ENCODE measurements at places on chromosomes 2 and 18. TPM values are rescaled to one million over a fixed set of nuclear protein-coding genes. Genes with fewer than 3 reads are reported as not detected.
A peak's percentile ranks its signal among the peaks of the same experiment; 100 is the strongest.

The CLHC1 gene
- not detected for polyA plus RNA-seq

The CREG2 gene
- not detected for polyA plus RNA-seq

GRCh38 chr18:6546229-6546628, 131.5 kb upstream of the L3MBTL4 start:
- no peaks in the 10 kb centered on the region for H3K4me1 ChIP-seq
- no peak overlapping the region for H3K4me3 ChIP-seq
- DNase-seq: no peak
- no peaks in the 10 kb centered on the region for H3K27me3 ChIP-seq
- H3K27ac ChIP-seq: no peak overlapping the region

DNA sequence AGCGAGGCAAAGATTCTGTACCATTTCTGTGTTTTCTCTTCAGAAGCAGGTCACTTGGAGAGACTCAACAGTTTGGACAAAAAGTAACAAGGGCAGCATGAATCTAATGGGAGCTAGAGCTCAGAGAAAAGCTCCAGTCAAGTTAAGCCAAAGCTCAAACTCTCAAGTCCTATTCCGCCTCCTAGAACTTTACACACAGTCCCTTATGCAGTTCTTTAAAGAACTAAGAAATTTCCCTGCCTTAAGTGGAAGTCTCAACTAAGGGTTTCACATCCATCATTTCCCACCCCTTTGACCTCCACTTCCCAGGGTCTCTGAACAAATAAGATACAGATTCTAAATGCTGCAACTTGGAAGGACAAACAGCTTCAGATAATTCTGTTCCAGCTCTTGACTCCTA, 121.3 kb upstream of the RNU4ATAC start:
- H3K27me3 ChIP-seq: no peaks in the 10 kb centered on the region
- no peak overlapping the region for H3K4me3 ChIP-seq
- no peaks in the 10 kb centered on the region for H3K4me1 ChIP-seq
- no peak for DNase-seq
- peaks cover 22% of the 10 kb centered on the region for H3K36me3 ChIP-seq
- H3K27ac ChIP-seq: no peak overlapping the region

The OTOS gene
- polyA plus RNA-seq: not detected

The LANCL1 gene
- 18.3 TPM for polyA plus RNA-seq

The SRBD1 gene
- polyA plus RNA-seq: 14.3 TPM

DNA sequence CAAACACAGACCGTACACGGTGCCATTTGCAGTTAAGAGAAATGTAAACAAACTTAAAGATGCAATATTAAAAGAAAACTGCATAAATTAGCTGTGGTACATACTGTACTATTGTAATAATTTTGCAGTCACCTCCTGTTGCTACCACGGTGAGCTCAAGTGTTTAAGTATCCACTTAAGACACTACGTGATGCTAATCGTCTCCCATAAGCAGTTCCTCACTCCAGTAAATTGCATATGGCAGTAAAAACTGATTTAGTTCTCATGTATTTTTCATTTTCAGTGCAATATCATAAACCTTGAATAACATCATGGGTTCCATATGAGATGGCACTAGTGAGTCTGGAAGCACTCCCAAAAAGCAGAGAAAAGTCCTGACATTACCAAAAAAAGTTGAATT, 14.4 kb downstream of the CLEC4F start:
- H3K27ac ChIP-seq: no peak overlapping the region
- H3K27me3 ChIP-seq: peaks cover 15% of the 10 kb centered on the region
- H3K4me3 ChIP-seq: no peak overlapping the region
- no peaks in the 10 kb centered on the region for H3K36me3 ChIP-seq
- H3K4me1 ChIP-seq: no peaks in the 10 kb centered on the region

GRCh38 chr18:75496151-75496550, 68.6 kb upstream of the SMIM21 start:
- no peak overlapping the region for H3K27ac ChIP-seq
- H3K36me3 ChIP-seq: no peaks in the 10 kb centered on the region
- peaks cover 16% of the 10 kb centered on the region for H3K27me3 ChIP-seq

DNA sequence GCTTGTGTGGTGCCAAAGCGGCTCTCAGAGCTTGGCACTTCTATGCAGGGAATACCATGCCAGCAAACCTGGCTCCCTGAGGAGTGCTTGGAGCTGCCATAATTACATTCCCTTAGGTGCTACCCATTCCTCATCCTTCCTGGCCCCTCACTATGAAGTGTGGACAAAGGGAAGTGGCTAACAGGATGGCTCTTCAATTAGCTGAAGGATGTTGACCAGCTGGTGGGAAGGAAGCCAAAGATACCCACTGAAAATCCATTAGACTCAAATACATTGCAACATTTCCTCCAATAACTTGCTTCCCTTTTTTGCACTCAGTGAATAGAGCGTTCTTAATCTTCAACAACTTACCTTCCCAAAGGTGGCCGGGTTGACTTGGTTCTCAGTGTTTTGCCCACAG, 8.5 kb downstream of the RFX8 start:
- H3K36me3 ChIP-seq: no peaks in the 10 kb centered on the region
- H3K4me3 ChIP-seq: no peak overlapping the region
- peaks cover 19% of the 10 kb centered on the region for H3K4me1 ChIP-seq
- H3K27me3 ChIP-seq: peaks cover 17% of the 10 kb centered on the region
- H3K27ac ChIP-seq: no peak overlapping the region

DNA sequence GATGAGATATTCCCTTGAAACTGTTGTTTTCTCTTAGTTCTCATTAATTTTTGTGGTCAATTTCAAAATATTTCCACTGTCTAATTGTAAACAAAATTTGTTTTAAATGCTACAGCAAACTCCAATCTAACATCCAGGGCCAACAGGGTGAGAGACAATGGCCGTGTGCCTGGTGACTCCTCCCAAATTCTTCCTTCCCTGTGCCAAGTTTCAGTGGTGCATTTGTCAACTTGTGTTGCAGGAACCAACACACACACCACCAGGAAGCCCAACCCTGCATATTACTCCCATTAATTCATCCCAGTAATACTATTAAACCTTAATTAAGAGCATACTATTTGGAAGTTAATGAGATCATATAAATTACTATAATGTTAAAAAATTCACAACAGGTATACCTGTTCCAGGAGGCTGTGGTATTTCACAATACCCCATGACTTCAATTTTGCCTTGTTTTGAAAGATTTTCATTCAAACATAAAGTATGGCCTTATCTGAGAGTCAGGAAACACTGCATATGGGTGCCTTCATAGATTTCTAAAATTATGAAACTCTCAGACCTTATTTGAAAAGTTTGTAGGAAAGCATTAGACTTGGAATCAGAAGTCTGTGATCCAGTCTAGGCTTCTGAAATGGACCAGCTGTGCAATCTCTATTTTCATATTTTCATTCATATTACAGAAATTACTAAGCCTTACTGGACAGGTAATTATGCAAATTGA, 1.1 kb downstream of the SERPINB2 start:
- no peak overlapping the region for H3K4me3 ChIP-seq
- peak overlapping the region; percentile 30 for H3K27ac ChIP-seq
- DNase-seq: no peak
- no peaks in the 10 kb centered on the region for H3K4me1 ChIP-seq
- H3K36me3 ChIP-seq: no peaks in the 10 kb centered on the region

The MALL gene
- not detected for polyA plus RNA-seq

- no peak overlapping the region for H3K27ac ChIP-seq
- peaks cover 16% of the 10 kb centered on the region for H3K4me1 ChIP-seq
- no peak for DNase-seq
- no peaks in the 10 kb centered on the region for H3K27me3 ChIP-seq
- H3K4me3 ChIP-seq: peak overlapping the region; percentile 76
These were observed 15.9 kb upstream of the HAAO start for GRCh38 chr2:42808301-42808700.

GRCh38 chr2:197464175-197464574, 10.8 kb downstream of the COQ10B start:
- no peaks in the 10 kb centered on the region for H3K27me3 ChIP-seq
- DNase-seq: no peak
- peaks cover 8% of the 10 kb centered on the region for H3K36me3 ChIP-seq
- peaks cover 2% of the 10 kb centered on the region for H3K4me1 ChIP-seq
- no peak overlapping the region for H3K4me3 ChIP-seq
- H3K27ac ChIP-seq: no peak overlapping the region

DNA sequence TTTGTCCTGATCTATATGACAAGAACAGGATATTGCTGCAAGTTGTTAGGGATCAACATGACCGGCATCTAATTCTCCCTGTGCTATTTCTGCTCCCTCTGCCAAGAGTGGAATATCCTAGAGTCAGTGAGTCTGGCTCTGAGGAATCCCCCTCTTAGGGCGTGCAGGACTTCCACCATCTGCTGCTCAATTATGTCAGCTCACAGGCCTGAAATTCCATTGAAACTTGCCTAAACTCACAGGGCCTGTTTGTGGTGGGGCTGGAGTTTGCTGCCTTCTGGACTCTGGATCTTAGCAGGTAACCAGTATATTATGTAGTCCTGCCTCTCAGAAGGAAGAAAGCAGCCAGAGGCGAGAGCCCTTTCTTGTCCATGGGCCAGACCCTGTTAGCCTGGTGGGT, 323.0 kb downstream of the TSN start:
- DNase-seq: no peak
- no peak overlapping the region for H3K27ac ChIP-seq
- no peaks in the 10 kb centered on the region for H3K36me3 ChIP-seq
- no peak overlapping the region for H3K4me3 ChIP-seq

DNA sequence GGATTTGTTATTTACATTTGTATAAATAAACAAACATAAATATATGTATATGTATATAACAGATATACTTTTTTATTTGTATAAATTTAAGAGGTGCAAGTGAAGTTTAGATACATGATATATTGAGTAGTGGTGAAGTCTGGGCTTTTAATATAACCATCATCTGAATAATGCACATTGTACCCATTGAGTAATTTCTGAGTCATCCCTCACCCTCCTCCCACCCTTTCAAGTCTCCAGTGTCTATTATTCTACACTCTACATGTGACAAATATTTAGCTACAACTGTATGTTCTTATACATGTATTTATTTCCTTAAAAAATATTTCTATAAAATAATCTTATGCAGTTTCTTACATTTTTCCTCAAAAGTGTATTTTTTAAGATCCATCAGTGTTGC, 358.7 kb upstream of the TFPI start:
- no peaks in the 10 kb centered on the region for H3K36me3 ChIP-seq
- no peak overlapping the region for H3K27ac ChIP-seq
- H3K4me1 ChIP-seq: no peaks in the 10 kb centered on the region
- no peak for DNase-seq
- H3K4me3 ChIP-seq: no peak overlapping the region

DNA sequence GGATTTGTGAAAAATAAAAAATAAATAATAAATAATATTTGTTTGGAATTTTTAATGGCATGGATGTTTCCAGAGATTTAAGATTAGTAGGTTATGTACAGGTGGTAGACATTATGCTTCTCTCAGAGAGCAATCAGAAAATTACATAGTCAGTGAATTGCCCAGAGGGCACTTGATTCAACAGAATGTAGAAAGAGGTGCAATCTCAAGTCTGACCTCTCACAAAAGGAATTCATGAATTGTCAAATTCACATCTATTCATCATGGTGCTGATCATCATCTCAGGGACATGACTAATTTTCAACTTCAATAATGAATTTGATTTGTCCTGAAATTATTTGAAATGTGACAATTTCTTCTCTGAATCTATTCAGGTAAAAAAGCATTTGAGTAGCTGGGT, 172.5 kb downstream of the PDE11A start:
- H3K4me3 ChIP-seq: no peak overlapping the region
- no peaks in the 10 kb centered on the region for H3K4me1 ChIP-seq
- no peak overlapping the region for H3K27ac ChIP-seq
- DNase-seq: no peak

DNA sequence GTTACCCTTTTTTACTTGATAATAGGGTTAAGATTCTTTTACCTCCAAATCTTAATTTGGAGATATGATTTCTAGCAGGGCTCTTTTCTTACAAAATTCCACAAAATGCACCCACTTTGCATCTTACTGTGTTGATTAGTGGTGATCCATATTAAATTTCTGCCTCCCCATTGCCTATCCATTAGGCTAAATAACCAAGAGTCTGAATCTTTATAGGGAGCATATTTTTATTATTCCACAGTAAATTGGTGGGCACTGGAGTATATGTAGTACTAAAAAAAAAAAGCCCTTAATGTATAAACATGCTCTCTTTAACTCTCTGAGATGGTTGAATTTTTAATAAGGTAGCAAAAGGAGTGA, 8.1 kb upstream of the TXNDC2 start:
- H3K27me3 ChIP-seq: peaks cover 9% of the 10 kb centered on the region
- H3K27ac ChIP-seq: no peak overlapping the region

GRCh38 chr2:52916981-52917380, 850.6 kb upstream of the CHAC2 start:
- no peak for DNase-seq
- H3K27ac ChIP-seq: no peak overlapping the region
- no peaks in the 10 kb centered on the region for H3K27me3 ChIP-seq
- H3K36me3 ChIP-seq: no peaks in the 10 kb centered on the region
- H3K4me1 ChIP-seq: no peaks in the 10 kb centered on the region

The COL3A1 gene
- not detected for polyA plus RNA-seq

The TOGARAM2 gene
- not detected for polyA plus RNA-seq

DNA sequence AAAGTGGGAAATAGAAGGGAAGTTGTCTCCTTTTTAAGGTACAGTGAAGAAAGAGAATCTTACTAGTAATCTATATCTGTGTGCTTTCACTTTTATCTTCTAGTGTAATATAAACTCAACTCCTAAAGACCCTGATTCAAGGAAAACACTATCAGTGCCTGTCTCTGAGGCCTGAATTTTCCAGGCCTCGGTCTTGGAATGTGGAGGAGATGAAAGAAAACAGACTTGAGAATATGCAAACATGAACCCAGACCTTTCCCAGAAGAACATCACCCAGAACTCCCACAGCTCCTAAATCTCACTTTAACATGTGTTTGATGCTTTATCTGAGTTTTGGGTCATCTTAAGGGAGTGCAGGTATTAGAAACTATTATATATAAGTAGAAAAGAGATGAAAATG, 51.8 kb downstream of the EPB41L5 start:
- no peak overlapping the region for H3K27ac ChIP-seq
- no peaks in the 10 kb centered on the region for H3K27me3 ChIP-seq
- peaks cover 6% of the 10 kb centered on the region for H3K36me3 ChIP-seq
- no peak overlapping the region for H3K4me3 ChIP-seq
- DNase-seq: no peak

GRCh38 chr2:3005859-3006501, 371.6 kb downstream of the EIPR1 start:
- H3K4me3 ChIP-seq: no peak overlapping the region
- peaks cover 12% of the 10 kb centered on the region for H3K4me1 ChIP-seq

- no peak overlapping the region for H3K4me3 ChIP-seq
- DNase-seq: no peak
- peaks cover 3% of the 10 kb centered on the region for H3K36me3 ChIP-seq
- no peaks in the 10 kb centered on the region for H3K27me3 ChIP-seq
These were observed 68.7 kb upstream of the WIPF1 start for GRCh38 chr2:174666312-174666711.

DNA sequence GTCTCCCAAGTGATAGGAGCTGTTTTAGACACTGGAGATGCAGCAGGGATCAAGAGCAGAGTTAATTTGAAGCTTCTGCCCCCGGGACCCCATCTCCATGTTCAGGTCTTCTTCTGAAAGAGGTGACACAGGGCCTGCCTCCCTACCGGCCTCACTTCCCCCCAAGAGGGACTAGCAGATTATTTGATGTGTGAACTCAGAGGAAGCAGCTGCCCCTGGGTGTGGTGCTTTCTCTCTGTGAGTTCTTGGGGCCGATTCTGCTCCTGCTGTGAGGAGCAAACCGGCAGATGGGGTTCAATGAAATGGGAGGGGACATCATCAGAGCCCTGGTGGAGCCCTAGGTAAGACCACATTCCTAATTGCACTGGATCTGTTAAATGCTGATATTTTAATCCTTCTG, 193.4 kb downstream of the FBXO15 start:
- no peaks in the 10 kb centered on the region for H3K27me3 ChIP-seq
- H3K36me3 ChIP-seq: no peaks in the 10 kb centered on the region
- H3K27ac ChIP-seq: peak overlapping the region; percentile 81
- H3K4me1 ChIP-seq: peaks cover 15% of the 10 kb centered on the region
- DNase-seq: peak; percentile 31

GRCh38 chr2:167756446-167756845, 490.9 kb downstream of the STK39 start:
- no peaks in the 10 kb centered on the region for H3K27me3 ChIP-seq
- no peak for DNase-seq
- no peaks in the 10 kb centered on the region for H3K36me3 ChIP-seq
- no peaks in the 10 kb centered on the region for H3K4me1 ChIP-seq

Data from naive B cell (primary cell).